Neural progenitor cell (in vitro differentiated cells): ENCODE measurements at places on chromosomes 1 and 21. TPM values are rescaled to one million over a fixed set of nuclear protein-coding genes. Genes with fewer than 3 reads are reported as not detected.
A peak's percentile ranks its signal among the peaks of the same experiment; 100 is the strongest.

The PADI1 gene
- 0.09 and 0.25 TPM in 2 replicates for total RNA-seq

DNA sequence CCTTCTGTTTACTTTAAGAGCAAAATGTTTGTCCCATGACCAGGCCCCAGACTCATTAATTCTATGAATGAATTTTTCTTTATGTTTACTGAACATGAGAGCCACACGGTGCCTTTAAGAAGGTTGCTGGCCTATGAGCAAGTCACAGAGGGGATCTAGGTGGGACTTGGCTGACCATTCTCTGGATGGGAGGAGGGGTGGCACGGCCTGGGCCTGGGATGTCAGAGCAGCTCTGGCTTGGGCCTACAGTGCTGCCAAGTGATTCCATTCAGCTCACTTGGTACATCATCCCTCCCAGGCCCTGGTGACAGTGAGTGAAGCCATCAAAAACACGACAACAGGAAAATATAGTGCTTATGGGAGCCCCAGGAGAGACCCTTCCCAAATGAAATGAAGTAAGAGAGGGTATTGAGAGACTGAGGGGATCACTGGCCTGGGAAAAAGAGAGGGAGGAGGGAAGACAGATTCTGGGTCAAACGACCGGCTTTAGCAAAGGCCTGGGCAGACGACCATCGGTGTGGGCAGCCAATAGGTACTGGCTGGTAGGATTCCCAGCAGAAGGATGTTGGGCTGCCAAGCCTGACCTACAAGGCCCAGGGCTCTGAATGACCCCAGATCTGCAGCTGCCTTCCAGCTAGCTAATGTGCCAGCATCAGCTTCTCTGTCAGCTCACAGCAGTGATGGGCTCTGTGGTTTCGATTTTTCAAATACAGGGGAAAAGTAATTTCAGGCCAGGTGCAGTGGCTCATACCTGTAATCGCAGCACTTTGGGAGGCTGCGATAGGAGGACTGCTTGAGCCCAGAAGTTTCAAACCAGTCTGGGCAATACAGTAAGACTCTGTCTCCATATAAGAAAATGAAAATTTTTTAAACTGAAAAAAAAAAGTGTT is 3.3 kb downstream of the TMEM53 start:
- no peak for DNase-seq

The PRRX1 gene
- total RNA-seq, result 0.09 and 0.19 TPM in 2 replicates

The SEMA4A gene
- total RNA-seq, result 0.69 and 1.8 TPM in 2 replicates

The OVAAL gene
- not detected in 2 replicates for total RNA-seq

The SH3D21 gene
- 6.1 and 15.1 TPM in 2 replicates for total RNA-seq

The OR2L8 gene
- not detected in 2 replicates for total RNA-seq

- no peak for DNase-seq
Observed at GRCh38 chr1:19975423-19976193, 3.8 kb downstream of the PLA2G2A start.

The CYP4A11 gene
- not detected in 2 replicates for total RNA-seq

DNA sequence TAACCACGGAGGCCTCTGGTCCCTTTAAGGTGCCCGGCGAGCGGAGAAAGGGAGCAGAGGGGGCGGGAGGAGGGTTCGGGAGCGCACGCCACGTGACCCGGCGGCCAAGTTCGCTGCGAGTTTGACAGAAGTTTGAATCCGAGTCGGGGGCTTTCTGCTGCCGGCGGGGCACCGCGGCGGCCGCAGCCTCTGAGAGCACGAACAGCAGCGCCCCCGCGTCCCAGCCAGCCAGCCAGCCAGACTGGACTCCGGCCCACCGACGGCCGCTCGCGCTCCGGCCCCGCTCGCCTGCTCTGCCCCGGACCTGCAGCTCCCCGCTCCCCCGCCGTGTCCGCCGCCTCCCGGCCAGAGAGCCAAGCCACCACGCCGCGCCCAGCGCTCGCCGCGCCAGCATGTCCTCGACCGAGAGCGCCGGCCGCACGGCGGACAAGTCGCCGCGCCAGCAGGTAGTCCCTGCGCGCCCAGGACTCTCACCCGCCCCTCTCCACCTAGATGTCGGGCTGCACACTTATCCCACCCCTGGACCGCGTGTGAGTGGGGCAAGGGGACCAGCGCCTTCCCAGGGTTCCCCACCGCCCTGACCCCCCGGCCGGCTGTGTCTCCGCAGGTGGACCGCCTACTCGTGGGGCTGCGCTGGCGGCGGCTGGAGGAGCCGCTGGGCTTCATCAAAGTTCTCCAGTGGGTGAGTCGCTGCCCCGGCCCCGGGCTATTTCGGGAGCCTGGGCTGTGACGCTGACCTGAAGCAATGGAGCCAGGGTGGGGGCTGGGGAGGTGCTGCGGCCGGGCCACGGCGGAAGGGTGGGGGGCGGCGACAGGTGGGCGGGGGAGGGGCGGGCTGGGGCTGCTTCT is at the start of gene SYPL2:
Gene SYPL2 (plus strand): TSS at position 95 of the 849 bp plus-strand sequence. CDS start 298 bp downstream, at position 393.
- peak; percentile 71 for DNase-seq

GRCh38 chr1:109383087-109383779 is 14.5 kb downstream of the SORT1 start:
- peak; percentile 46 for DNase-seq

The EXTL1 gene
- 0.95 and 2.1 TPM in 2 replicates for total RNA-seq

DNA sequence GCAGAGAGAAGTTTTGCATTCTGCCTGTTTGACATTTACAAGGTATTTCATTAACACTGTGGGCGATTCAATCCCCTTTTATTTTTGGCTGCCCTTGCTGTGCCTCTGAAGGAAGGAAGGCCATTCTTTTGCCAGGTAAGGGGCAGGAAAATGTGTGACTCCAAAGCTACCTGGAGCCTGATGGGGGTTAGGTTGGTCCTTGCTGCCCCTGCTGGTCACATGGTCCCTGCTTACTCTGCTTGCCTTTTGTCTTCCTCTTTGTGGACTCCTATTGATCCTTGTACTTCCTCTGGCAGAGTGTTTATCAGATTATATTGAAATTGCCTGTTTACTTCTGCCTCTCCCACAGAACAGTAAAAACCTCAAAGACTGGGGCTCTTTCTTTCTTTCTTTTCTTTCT is 65.7 kb downstream of the ST6GALNAC3 start:
- DNase-seq, result no peak

The DTL gene
- total RNA-seq, result 62.4 and 76.6 TPM in 2 replicates

DNA sequence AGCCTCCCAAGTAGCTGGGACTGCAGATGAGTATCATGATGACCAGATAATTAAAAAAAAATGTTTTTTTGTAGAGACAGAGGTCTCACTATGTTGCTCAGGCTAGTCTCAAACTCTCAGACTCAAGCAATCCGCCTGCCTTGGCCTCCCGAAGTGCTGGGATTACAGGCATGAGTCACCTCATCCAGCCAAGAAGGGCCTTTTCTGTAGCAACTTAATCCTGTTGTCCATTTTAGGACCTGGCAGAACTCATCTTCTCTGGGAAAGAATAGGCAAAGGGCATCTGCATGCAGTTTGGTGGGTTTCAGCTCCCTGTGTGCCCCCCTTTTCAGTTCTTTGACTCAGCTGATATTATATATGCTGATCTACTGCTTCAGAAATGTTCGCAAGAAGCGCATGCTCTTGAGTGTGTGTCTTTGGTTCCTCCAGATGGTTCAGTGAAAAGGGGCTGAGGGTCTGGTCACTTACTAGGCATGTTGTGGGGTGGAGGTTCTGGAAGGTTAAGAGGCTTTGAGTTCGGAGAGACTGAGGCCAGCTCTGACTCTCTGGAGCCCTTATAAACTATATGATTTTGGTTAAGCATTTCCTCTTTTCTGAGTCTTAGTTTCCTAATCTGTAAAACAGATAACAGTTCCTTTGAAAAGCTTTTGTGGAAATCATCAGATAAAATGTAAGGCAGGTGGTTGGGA is 19.4 kb upstream of the SRSF4 start:
- no peak for DNase-seq

DNA sequence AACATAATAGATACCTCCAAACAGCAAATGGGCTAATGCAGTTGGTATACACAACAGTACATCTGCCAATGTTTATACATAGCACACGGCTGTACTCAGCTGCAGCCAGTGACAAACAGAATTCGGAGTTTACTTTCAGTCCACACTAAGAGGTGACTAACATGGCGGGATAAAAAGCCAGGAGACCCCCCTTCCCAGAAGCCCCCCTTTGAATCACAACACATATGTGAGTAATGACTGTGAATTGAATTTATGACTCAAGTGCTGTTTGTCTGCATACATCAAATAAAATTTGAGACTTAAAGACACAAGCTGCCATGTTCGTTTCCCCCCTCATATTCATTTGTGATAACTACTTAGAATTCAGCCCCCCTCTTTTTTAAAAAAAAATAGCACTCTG is 113.2 kb downstream of the RUNX1 start:
- no peak for DNase-seq

DNA sequence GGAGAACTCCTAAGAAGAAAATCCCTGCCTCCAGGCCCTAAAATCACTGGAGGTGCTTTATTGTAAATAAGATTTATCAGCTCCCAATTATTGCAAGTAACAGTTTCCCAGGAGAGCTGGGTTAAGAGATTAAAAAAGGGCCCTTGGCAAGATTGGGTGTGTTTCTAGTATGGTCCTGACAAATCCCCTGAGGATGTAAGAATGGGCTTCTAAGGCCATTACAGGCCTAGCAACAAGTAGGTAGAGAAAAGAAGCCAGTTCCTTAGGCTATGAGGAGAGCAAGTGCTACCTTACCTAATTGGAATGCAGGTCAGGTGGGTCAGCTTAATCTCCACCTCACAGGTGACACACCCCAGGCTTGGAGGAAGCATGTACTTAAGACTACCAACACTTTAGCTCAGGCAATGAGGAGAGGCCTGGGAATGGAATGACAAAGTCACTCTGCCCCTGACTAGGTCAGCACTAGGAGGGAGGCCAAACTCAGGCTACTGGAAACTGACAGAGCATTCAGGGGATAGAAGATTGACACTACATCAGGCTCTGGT is 6.8 kb upstream of the OTUD7B start:
- no peak for DNase-seq

The FMO4 gene
- 3.9 and 8.3 TPM in 2 replicates for total RNA-seq

The OR2L2 gene
- total RNA-seq, result not detected in 2 replicates

DNA sequence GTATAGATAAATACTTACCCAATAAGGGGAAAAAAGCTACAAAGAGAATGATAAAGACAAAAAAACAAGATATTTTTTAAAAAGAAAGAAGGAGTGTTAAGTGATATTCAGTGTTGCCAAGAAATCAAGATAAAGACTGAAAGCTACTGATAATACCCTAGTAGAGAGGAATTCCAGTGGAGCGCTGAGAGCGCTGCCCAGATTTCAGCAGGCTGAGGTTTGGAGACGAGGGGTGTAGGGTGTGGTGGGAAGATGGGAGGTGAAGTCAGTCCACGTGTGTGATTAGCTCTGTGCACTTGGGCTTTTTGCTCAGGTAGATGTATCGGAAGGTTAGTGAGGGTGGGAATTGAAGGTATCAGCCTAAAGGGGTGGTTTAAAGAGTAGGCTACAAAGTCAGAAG is 47.8 kb downstream of the FMN2 start:
- no peak for DNase-seq

- DNase-seq, result no peak
Observed at GRCh38 chr1:8359617-8360481, 41.9 kb downstream of the SLC45A1 start.

GRCh38 chr21:19590044-19590443 is 1186.5 kb upstream of the TMPRSS15 start:
- DNase-seq, result no peak

The SPAG17 gene
- total RNA-seq, result 0.90 and 1.6 TPM in 2 replicates

DNA sequence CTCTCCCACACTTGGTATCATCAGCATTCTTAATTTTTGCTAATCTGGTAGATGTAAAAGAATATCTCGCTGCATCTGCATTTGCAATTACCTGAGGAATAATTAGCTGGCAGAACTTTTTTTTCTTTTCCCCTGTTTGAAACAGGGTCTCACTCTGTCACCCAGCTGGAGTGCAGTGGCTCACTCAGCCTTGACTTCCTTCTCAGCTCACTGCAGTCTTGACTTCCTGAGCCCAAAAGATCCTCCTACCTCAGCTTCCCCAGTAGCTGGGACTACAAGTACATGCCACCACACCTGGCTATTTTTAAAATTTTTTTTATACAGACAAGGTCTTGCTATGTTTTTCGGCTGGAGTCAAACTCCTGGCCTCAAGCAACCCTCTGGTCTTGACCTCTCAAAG is 35.4 kb upstream of the ENAH start:
- DNase-seq, result no peak

DNA sequence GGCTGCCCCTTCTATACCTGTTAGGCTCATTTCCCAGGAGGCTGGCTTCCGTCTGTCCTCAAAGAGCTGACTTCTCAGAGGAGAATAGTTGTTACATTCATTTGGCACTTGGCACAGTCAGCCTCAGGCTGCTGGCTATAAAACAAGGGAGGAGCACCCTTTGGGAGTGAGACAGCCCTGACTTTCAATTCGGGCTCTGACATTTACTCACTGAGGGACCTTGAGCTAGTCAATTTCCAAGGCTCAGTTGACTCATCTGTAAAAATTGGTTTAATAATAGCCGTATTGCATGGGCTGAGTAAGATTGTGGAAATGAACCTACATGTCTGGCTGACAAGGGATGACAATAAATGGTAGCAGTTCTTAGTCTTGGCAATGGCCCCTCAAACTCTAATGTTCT is 13.7 kb downstream of the ALX3 start:
- no peak for DNase-seq

- no peak for DNase-seq
Observed at GRCh38 chr1:188056011-188056410, 1227.3 kb downstream of the PLA2G4A start.

GRCh38 chr21:24050231-24050630 is 1557.0 kb downstream of the MRPL39 start:
- no peak for DNase-seq

- DNase-seq, result peak; percentile 39
Observed at GRCh38 chr1:167554028-167554779, 642 bp upstream of the CREG1 start.

The TMEM61 gene
- total RNA-seq, result not detected in 2 replicates

GRCh38 chr1:40936931-40937339 is 42.6 kb upstream of the CTPS1 start:
- DNase-seq, result no peak

GRCh38 chr21:15732290-15732995 is 2.7 kb downstream of the USP25 start:
- no peak for DNase-seq

The CHI3L2 gene
- total RNA-seq, result not detected in 2 replicates

The LRRC8D gene
- total RNA-seq, result 32.6 and 55.7 TPM in 2 replicates

- no peak for DNase-seq
Observed at GRCh38 chr1:58722414-58722813, 22.6 kb upstream of the MYSM1 start.

GRCh38 chr1:86841116-86841515 is 72.8 kb downstream of the SELENOF start:
- no peak for DNase-seq

The FCGR3B gene
- not detected in 2 replicates for total RNA-seq

The CHI3L1 gene
- 0.95 and 1.7 TPM in 2 replicates for total RNA-seq

GRCh38 chr1:211309617-211310016 is 17.0 kb upstream of the TRAF5 start:
- DNase-seq, result no peak

DNA sequence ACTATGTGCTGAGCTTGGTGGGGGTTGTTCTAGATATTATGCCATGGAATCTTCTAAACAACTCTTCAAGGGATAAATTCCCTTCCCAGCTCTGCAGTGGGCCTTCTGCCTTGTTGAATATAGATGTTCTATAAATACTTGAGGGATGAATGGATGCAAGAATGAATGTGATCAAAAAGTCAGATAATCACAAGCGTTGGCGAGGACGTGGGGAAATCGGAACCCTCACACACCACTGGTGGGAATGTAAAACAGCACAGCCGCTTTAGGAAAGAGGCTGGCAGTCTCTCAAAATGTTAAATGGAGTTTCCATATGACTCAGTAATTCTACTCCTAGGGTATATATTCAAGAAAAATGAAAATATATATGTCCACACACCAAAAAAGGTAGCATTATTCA is 19.0 kb downstream of the SDC3 start:
- DNase-seq, result no peak

- peak; percentile 56 for DNase-seq
Observed at GRCh38 chr1:210233216-210233494, 559 bp downstream of the SERTAD4 start.

The S100A9 gene
- not detected in 2 replicates for total RNA-seq

The KCNN3 gene
- total RNA-seq, result 4.3 and 4.7 TPM in 2 replicates

- DNase-seq, result no peak
Observed at GRCh38 chr1:192439373-192440025, 122.7 kb downstream of the RGS21 start.
